ENCODE measurements at places on chromosomes 4 and X. TPM values are rescaled to one million over a fixed set of nuclear protein-coding genes. Genes with fewer than 3 reads are reported as not detected.

Gene FABP2
- not detected for total RNA-seq

- no peak for DNase-seq
Measured at GRCh38 chr4:119116925-119117900, 18.4 kb upstream of the MYOZ2 start.

GRCh38 chr4:2941138-2942036, 21.8 kb downstream of the NOP14 start:
- DNase-seq: no peak

DNA sequence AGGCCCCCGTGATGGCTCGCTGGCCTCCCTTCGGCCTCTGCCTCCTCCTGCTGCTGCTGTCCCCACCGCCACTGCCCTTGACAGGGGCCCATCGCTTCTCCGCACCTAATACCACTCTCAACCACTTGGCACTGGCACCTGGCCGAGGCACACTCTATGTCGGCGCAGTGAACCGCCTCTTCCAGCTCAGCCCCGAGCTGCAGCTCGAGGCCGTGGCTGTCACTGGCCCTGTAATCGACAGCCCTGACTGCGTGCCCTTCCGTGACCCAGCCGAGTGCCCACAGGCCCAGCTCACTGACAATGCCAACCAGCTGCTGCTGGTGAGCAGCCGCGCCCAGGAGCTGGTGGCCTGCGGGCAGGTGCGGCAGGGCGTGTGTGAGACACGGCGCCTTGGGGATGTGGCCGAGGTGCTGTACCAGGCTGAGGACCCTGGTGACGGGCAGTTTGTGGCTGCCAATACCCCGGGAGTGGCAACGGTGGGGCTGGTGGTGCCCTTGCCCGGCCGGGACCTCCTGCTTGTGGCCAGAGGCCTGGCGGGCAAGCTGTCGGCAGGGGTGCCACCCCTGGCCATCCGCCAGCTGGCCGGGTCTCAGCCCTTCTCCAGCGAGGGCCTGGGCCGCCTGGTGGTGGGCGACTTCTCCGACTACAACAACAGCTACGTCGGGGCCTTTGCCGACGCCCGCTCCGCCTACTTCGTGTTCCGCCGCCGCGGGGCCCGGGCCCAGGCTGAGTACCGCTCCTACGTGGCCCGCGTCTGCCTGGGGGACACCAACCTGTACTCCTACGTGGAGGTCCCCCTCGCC, 3.0 kb downstream of the PLXNB3 start:
- DNase-seq: no peak

DNA sequence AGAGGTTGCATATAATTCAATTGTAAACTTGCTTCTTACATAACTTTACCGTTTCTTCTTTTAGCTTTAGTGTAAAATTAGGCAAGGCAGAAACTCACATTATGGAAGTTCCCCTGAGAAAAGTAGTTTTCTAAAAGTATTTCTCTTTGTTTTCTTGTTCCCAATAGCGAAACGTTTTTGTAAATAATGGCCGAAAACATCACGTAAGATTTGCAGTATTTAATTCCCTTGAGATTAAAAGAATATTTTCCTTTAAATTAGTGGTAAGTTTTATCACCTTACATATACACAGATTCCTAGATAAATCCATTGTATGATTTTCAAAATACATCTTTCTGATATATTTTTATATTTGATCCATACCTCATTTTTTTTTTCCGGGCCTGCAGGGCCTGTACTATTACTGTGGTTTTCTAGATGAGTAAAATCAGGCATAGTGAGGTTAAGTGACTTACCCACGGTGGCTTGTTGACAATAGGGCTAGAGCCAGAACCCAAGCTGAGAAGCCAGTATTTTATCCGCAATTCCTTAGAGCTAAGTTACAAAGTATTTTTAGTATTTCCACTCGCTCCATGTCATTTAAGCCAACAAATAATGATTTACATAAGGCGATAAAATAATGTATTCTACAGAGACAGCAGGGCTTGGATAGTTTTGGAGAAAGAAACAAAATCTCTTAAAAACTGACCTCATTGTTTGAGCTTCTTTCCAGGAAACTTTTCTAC, 82.2 kb upstream of the VEGFC start:
- no peak for DNase-seq

DNA sequence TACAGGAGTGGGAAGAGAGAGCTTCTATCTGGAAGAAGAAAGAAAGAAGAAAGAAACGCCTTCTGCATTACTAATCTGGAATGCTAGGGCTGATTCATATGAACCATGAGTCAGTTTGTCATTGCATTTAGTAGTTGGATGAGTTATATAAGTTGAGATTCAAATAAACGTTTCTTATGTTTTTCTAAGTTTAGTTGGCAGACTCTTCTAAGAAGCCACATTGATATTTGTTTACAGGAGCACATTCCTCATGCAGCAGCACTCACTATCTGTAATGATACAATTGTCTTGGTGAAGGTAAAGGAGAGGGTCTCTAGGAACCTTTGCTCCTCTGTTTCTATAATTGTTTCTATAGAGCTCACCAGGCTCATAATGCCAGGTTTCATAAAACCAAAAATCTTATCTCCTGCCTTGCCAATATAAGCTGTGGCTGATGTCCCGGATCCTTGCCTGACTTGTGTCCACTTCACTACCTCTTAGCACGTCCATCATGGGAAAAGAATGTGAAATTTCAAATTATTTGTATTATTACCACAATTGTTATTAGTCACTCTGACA, 39.5 kb downstream of the HOPX start:
- DNase-seq: no peak

- no peak for DNase-seq
Measured at GRCh38 chrX:152843852-152844251, 13.0 kb downstream of the NSDHL start.

- no peak for DNase-seq
Measured at GRCh38 chr4:173703021-173703420, 173.0 kb upstream of the HAND2 start.

DNA sequence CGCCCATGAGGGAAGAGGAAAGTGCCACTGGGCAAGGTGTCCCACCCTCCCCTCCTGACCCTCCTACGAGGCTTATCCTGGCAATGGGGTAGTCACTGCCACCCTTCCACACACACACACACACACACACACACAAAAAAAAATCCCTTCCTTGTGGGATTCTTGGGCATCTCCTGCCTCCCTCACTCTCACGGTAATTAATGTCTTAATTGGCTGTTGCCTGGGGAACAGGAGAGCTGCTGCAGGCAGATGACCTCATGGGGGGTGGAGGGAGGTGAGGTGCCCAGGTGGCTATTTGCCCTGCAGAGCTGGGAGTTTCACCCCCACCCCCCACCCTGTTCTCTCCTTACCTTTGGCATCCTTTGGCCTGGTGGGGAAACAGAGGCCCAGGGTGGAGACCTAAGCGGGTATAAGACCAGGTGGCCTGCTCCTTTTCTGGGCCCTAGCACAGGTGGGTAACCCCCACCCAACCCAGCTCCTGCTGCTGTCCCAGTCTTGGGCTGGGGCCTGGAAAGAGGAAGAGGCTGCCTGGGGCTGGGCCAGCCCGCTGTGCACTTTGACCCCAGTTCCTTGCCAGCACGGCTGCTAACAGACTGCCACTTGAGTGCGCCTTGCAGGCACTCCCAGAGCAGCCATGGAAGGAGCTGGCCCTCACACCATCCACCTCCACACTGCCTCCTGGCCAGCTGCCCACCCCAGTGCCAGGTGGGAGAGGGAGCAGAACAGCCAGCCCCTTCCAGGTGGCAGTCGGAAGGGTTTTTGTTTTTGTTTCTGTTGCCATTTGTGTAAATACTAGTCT, 12.6 kb downstream of the EFNB1 start:
- no peak for DNase-seq

- DNase-seq: no peak
Measured at GRCh38 chr4:7960017-7960789, 20.5 kb upstream of the AFAP1 start.

DNA sequence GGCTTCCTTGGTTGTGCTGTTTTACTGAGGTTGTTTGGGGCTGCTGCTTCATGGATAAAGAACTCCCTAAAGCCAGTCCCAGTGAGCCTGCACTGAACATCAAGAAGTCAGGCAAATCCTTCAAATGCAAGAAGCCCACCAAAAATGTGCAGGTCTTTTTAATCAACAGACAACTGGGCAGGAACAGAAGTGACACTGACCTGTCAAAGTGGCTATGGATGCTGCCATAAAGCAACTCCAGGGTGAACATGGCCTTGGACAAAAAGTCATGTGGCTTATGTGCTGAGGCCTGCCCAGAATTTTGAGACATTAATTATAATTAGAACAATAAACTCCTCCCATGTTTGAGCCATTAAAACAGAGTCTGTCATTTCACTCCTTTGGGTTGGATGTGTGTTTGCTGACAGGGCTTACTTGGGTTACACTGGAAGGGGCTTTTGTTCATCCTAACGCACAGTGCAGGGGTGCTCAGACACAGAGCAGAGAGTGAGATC, at the start of gene ETDC:
Gene ETDC, plus strand, starts transcription at position 51 of the 494 bp plus-strand sequence. Its CDS starts 0 bp downstream, at position 51.
- DNase-seq: no peak

GRCh38 chr4:129622566-129622965, 526.6 kb downstream of the C4orf33 start:
- no peak for DNase-seq
